ENCODE measurements at places on chromosomes 1 and 21.

DNA sequence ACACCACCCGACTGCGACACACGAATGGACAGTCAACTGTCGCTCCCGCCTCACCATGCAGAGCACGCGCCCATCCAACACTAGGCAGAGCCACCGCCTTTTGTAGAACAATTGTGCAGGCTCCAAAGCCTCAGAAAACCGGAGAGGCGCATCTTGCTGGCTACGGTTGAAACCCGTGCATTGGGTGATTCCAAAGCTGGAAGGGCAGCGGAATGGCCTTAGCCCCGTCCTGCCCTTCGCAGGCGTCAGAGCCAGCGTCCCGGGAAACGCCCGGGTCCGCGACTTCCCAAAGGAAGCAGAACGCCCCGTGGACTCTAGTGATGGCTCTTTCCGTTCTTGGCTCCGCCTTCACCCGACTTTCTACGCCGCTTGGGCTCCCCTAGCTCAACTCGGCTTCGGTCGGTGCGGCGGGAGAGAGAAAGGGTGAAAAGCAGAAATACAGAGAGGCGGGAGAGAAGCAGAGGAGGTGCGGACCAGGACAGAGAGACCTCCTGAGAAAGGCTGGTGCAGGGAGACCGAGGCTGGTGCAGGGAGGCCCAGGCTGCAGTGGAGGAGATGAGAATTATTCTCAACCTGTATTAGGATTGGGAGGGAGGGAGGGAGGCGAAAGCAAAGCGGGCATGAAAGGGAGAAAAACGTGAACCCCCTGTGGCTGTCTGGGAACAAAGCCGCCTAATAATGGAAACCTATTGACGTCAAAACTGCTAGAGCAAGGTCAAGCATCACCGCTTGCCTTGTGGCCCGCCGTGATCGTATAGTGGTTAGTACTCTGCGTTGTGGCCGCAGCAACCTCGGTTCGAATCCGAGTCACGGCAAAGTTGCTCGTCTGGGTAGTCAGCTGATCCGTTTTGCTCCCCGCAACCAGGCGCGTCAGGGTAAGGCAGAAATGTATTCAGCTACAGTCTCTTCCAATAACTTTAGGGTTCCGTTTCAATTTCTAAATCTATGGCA is 99.5 kb downstream of the PRKAB2 start:
- no peak for DNase-seq

- DNase-seq: no peak
Observed at GRCh38 chr21:42661688-42662429, 8.4 kb downstream of the PDE9A start.

GRCh38 chr1:186887203-186887602 is 58.5 kb downstream of the PLA2G4A start:
- DNase-seq: no peak

- DNase-seq: no peak
Observed at GRCh38 chr1:44327679-44328491, 27.2 kb downstream of the ERI3 start.

GRCh38 chr1:151435174-151435573 is 24.1 kb downstream of the POGZ start:
- no peak for DNase-seq

GRCh38 chr1:56584910-56585528 is 5.7 kb upstream of the PLPP3 start:
- no peak for DNase-seq

- DNase-seq: no peak
Observed at GRCh38 chr1:162682013-162682419, 49.8 kb downstream of the DDR2 start.

- no peak for DNase-seq
Observed at GRCh38 chr1:102420034-102420433, 423.3 kb upstream of the OLFM3 start.

- DNase-seq: no peak
Observed at GRCh38 chr1:10733474-10734366, 62.7 kb downstream of the CASZ1 start.

DNA sequence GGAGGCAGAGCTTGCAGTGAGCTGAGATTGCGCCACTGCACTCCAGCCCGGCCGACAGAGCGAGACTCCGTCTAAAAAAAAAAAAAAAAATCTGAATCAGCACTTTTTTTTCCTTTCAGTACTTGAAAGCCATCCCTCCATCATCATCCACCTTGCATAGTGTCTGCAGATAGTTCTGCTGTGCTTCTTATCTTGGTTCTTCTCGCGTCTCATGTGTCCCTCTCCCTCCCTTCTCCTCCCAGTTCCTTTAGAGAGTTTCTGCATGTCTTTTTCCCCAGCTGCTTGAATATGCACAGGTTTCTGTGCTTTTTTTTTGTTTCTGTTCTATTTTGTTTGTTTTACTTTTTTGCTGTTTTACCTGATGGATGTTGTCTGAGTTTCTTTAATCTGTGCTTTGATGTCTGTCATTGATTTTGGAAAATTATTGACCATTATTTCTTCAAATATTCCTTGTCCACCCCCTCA is 3.9 kb upstream of the COL18A1 start:
- no peak for DNase-seq

- DNase-seq: no peak
Observed at GRCh38 chr1:9990944-9991343, 6.1 kb upstream of the RBP7 start.

All from activated CD8-positive, alpha-beta memory T cell treated with anti-CD3 and anti-CD28 coated beads, Interleukin-2, amount 10 ng/mL, durations not matched to agents 7 days and 5 days (primary cell).